Hepatic stellate cell (primary cell): ENCODE measurements at places on chromosomes 5 and 9.

GRCh38 chr9:120718316-120718715 is 4.0 kb upstream of the MEGF9 start:
- no peak for DNase-seq

- DNase-seq = no peak
Observed at GRCh38 chr5:115758356-115758755, 58.1 kb downstream of the CDO1 start.

GRCh38 chr9:121260457-121261106 is 7.4 kb upstream of the GSN start:
- DNase-seq = no peak

DNA sequence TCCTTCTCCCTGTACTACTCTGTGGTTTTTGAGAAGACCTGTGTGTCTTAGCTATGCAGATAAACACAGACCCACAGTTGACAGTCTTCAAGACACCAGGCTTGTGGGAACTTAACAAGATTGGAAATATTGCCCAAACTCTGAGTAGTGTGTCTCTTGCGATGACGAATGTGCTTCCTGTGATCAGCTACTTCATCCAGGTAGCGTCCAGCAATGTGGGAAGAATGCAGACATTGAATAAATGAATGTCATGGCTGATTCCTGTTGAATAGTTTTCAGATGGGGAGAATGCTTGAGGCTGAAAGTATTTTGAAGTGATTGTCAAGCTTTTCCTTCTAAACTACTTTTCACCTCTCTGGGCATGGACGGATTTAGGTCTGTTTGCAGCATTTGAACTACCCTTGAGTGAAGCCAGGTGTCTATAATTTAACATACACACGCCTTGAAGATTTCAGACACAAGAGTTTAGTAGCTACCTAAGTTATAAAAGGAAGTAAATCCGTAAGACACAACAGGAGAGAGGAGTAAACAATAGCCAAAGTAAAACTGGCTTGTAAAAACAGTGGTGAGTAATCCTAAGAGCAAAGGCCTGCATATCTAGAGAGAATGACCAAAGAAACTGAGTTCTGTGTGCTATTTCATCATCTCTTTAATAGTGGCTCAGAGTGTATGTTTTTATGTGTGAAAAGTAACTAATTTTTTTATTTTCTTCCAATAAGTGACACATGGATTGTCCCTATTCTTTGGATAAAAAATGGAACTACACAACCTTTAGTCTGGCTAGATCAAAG is 30.0 kb upstream of the ARL14EPL start:
- peak; percentile 4 for DNase-seq

DNA sequence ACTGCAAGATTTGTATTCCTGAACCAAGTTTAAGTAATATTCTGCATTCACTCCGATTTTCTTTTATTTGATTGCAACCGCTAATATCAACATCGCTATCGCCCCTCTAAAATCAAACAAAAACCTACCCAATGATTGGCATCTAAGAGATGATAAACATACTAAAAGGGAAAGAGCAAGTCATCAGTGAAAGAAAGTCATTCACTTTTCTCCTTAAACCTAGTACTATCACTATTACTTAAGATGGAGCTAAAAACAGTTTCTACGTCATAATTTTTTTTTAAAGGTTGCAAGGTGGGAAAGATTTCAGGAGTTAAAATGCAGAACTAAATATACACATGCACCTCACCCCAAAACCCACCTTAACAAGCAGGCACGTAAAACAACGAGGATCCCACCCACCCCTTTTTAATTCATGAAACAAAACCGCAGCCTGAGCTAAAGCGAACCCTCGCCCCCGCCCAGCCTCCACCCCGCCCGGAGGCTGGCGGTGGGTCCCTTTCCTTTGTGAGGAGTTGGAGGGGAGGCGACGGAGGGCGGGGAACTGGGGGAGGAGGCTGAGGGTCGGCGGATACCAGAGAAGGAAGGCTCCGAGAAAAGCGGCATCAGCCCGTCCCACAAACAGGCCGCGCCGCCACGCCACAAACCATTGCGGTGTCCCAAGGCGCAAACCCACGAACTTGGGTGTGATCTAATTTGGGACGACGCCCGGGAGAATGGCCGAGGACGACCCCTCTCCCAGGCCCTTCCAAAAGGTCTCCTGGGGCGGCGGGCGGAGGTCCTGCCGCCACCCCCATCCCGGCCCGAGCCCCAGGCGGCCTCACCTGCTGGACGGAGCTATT is 861 bp downstream of the UBQLN1 start:
- peak; percentile 9 for DNase-seq
